ENCODE measurements at places on chromosomes 7 and 10.
A peak's percentile ranks its signal among the peaks of the same experiment; 100 is the strongest.

GRCh38 chr10:112536663-112537062 lies 89.6 kb downstream of the VTI1A start:
- DNase-seq = no peak

- no peak for DNase-seq
These were observed 1169.9 kb downstream of the NXPH1 start for GRCh38 chr7:9603291-9603690.

GRCh38 chr7:46752881-46753366 lies 829.0 kb downstream of the TNS3 start:
- DNase-seq = peak; percentile 94

DNA sequence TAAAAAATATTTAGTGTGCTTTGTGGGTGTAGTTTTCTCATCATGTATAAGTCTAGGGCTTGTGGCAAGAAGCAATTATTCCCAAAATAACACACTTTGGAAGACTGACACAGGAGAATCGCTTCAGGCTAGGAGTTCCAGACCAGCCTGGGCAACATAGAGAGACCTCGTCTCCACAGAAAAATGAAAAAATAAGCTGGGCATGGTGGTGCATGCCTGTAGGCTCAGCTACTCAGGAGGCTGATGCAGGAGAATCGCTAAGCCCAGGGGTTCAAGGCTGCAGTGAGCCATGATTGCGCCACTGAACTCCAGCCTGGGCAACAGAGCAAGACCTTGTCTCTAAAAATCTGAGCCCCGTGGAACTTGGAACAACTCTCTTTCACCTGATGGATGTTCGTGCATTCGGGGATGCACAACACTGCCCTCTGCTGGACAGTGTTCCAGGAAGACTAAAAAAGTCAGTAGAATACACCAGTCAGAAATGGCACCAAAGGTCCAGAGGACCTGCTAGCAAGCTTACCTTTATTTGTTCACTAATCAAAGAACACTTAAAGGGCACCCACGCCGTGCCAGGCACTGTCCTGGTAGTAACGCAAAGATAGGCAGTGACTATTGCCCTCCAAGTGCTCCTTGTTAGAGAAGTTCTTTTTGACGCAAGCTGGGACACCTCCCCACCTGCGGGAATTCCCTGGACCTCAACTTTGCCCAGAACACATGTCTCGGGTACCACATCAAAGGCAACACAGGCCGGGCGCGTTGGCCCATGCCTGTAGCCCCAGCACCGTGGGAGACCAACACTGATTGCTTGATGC lies 81.9 kb upstream of the CALN1 start:
- peak; percentile 28 for DNase-seq

GRCh38 chr10:69792341-69792740 lies 9.4 kb upstream of the COL13A1 start:
- DNase-seq = no peak

- DNase-seq = no peak
These were observed 38.7 kb downstream of the PPIF start for GRCh38 chr10:79385804-79386531.

GRCh38 chr7:71707041-71707440 lies 575.1 kb downstream of the GALNT17 start:
- no peak for DNase-seq

- DNase-seq = no peak
These were observed 156.5 kb downstream of the WDR37 start for GRCh38 chr10:1212571-1213141.

GRCh38 chr7:35694161-35694783 lies 663 bp downstream of the HERPUD2 start:
- no peak for DNase-seq

DNA sequence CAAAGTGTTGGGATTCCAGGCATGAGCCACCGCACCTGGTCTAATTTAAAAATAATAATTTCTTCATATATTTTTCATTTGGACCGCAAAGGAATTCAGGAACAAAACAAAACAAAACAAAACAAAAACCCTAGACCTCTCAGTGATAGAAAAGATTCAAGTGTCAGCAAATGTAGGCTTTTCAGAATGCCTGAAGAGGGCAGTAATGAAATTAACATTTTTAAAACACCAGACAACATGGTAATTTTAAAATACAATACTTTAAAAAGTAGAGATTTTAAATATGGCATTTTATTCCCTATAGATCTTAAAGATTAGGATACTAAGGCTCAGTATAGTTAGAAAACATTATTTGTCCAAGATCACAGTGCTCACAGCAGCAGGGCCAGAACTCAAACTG lies 36.6 kb downstream of the DNMBP start:
- DNase-seq = no peak

DNA sequence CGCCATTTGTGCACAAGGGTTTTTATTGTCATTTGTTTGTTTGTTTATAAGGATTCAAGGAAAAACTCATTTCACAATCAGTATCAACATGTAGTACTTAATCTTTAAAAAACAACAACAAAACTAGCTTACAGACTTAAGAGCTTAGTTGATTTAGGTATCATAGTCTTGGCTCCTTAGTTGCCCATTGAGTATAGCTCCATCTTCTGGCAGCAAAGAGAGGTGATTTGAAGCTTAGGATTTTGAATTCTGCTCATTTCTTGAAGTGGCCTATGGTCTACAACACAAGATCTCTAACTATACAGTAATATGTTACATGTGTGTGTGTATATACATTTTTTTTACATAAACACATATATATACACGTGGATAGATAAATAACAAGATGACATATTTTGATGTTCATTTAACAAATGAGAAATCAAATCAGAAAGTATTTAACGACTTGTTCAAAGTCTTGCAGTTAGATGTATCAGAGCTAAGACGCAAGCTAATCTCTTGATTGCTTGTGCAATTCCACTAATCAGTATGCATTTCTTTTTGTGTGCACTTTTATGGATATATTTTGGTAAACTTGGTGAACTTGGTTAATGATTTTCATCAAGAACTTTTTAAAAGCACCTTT lies 307.3 kb downstream of the CAMK1D start:
- peak; percentile 31 for DNase-seq

GRCh38 chr7:7668706-7669105 lies 28.2 kb downstream of the UMAD1 start:
- no peak for DNase-seq

GRCh38 chr7:44533301-44534055 lies 7.7 kb downstream of the NPC1L1 start:
- DNase-seq = no peak

Measured in fibroblast of skin of left quadriceps (primary cell).